ENCODE measurements at places on chromosomes 7 and 10. TPM values are rescaled to one million over a fixed set of nuclear protein-coding genes. Genes with fewer than 3 reads are reported as not detected.

The PRDX3 gene
- total RNA-seq, result 136 TPM

The IFIT1B gene
- not detected for total RNA-seq

The NANOS1 gene
- total RNA-seq, result 0.13 TPM

The IKZF1 gene
- total RNA-seq, result 370 TPM

The PAX4 gene
- total RNA-seq, result not detected

The SMKR1 gene
- 1.6 TPM for total RNA-seq

The RTKN2 gene
- total RNA-seq, result 2.6 TPM

The MYO1G gene
- total RNA-seq, result 435 TPM

The WEE2 gene
- total RNA-seq, result not detected

The CHAT gene
- not detected for total RNA-seq

The DNAH11 gene
- total RNA-seq, result 0.91 TPM

The TMEM196 gene
- total RNA-seq, result not detected

The CRPPA gene
- 0.74 TPM for total RNA-seq

The NPC1L1 gene
- not detected for total RNA-seq

The CPN1 gene
- total RNA-seq, result not detected

The ARHGEF35 gene
- 2.6 TPM for total RNA-seq

The DNAJC1 gene
- 22.4 TPM for total RNA-seq

The DYNC1I1 gene
- not detected for total RNA-seq
